ENCODE measurements at places on chromosomes 5 and 9. TPM values are rescaled to one million over a fixed set of nuclear protein-coding genes. Genes with fewer than 3 reads are reported as not detected.

GRCh38 chr9:129944506-129945116 is 98.4 kb downstream of the FNBP1 start:
- no peak overlapping the region for H3K4me3 ChIP-seq

- H3K27ac ChIP-seq: no peak overlapping the region
- no peak overlapping the region for H3K4me3 ChIP-seq
- DNase-seq: no peak
- H3K27me3 ChIP-seq: no peaks in the 10 kb centered on the region
- H3K4me1 ChIP-seq: no peaks in the 10 kb centered on the region
These were observed 216.0 kb downstream of the GABRG2 start for GRCh38 chr5:162283609-162284008.

- no peaks in the 10 kb centered on the region for H3K27me3 ChIP-seq
- no peak overlapping the region for H3K4me3 ChIP-seq
- H3K27ac ChIP-seq: peak overlapping the region; percentile 12
- no peaks in the 10 kb centered on the region for H3K36me3 ChIP-seq
These were observed 24.0 kb upstream of the TPPP start for GRCh38 chr5:717143-717542.

GRCh38 chr9:114059047-114059803 is 18.9 kb downstream of the AMBP start:
- no peak overlapping the region for H3K27ac ChIP-seq
- H3K4me3 ChIP-seq: no peak overlapping the region

- no peaks in the 10 kb centered on the region for H3K36me3 ChIP-seq
- no peak overlapping the region for H3K4me3 ChIP-seq
- no peaks in the 10 kb centered on the region for H3K4me1 ChIP-seq
These were observed 163.4 kb downstream of the ICE1 start for GRCh38 chr5:5585751-5586341.

GRCh38 chr9:121711281-121711680 is 59.8 kb downstream of the DAB2IP start:
- no peaks in the 10 kb centered on the region for H3K27me3 ChIP-seq
- H3K27ac ChIP-seq: no peak overlapping the region

DNA sequence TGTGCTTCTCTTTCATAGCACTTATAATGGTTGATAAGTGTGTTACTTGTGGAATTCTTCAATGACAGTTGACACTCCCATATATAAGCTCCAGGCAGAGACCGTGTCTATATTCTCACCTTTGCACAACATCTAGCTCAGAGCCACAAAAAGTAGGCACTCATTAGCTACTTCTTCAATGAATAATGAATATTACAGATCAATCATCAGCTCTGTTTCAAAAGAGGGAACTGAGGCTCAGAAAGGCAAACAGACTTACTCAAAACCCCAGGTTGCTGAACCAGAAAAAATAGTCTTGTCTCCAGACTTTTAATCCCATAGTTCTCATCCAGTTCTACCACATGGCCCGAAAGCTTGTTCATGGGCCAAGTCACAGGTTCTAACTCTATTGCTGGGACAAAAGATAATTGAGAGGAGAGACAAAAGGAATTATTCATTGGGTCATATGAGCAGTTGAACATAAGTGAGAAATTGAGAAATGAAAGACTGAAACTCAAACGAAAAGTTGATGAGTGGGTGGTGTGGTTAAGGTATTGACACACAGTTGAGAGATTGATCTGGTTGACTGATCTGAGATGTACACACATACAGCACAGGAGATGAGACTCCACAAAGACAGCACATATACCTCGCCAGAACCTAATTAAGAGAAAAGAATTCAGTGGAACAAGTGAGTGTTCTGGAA is 381.6 kb downstream of the EFNA5 start:
- no peaks in the 10 kb centered on the region for H3K27me3 ChIP-seq
- no peaks in the 10 kb centered on the region for H3K36me3 ChIP-seq
- H3K4me1 ChIP-seq: no peaks in the 10 kb centered on the region
- DNase-seq: no peak
- H3K4me3 ChIP-seq: no peak overlapping the region
- H3K27ac ChIP-seq: no peak overlapping the region

DNA sequence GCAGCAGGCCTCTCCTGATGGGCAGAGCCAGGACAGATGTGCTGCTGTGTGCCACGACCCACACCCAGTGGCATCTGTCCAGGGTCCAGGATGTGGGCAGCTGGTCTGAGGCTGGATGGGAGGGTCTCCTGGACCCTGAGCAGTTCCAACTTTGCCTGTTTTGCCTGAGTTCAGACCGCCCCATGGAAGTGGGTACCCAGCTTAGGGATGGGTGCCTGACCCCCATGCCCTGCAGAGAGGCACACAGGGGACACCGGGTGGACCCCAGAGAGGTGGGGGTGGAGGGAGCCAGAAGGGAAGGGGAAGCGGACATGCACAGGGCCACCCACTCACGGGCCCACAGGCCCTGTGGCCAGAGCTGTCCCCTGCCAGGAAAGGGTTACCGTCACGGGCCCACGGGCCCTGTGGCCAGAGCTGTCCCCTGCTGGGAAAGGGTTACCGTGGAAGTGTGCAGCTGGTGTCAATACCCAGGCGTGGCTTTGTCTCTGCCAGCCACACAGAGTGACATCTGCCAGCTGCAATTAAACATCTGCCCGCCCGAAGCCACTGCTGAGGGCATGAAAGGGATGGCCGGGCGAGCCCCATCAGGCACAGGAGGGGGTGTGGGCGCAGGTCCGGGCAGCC is 50.0 kb downstream of the NACC2 start:
- H3K27ac ChIP-seq: no peak overlapping the region
- no peaks in the 10 kb centered on the region for H3K4me1 ChIP-seq
- H3K27me3 ChIP-seq: no peaks in the 10 kb centered on the region
- H3K36me3 ChIP-seq: no peaks in the 10 kb centered on the region
- DNase-seq: no peak
- no peak overlapping the region for H3K4me3 ChIP-seq

GRCh38 chr5:56072863-56073766 is 78.4 kb upstream of the IL6ST start:
- no peaks in the 10 kb centered on the region for H3K4me1 ChIP-seq
- no peak overlapping the region for H3K4me3 ChIP-seq
- H3K27ac ChIP-seq: no peak overlapping the region
- H3K27me3 ChIP-seq: no peaks in the 10 kb centered on the region
- DNase-seq: no peak
- H3K36me3 ChIP-seq: no peaks in the 10 kb centered on the region

DNA sequence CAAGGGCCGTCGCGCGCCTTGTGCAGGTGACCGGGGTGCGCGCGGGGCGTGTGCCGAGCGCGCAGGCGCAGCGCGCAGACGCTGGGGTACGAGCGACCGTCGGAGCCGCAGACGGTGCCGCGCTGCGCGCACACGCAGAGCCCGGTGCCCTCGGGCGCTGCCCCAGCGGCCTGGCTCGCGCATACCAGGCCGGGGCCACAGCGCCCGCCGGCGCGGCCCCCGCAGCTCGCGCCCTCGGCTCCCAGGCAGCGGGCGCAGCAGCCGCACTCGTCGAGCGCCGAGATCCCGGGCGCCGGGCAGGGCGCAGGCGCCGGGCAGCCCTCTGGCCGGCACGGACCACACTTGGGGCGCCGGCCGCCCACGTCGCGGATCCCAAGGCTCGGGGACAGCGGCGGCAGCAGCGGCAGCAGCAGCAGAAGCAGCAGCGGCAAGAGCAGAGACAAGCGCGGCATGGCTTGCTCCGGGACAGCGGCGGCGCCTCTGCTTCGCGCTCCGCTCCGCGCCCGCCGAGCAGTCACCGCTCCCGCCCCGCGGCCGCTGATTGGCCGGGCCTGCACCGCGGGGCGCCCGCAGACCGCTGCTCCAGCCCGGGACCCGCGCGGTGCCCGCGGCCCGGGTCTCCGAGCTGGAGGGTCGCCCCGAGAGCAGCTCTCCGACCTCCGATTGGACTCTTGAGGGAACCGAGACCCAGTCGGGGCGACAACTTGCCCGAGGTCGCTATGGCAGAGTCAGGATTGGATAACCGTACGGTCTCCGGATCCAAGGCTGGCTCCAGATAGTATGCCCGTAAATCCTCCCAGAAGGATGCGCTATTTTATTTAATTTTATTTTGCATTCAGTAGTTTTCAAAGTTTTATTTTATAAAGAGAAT is at the start of gene IGFBPL1:
IGFBPL1 (minus strand) TSS at position 482 of the 871 bp plus-strand sequence; CDS start at position 452, 30 bp downstream.
- DNase-seq: no peak
- H3K27me3 ChIP-seq: no peaks in the 10 kb centered on the region
- H3K27ac ChIP-seq: no peak within 1 kb of the TSS
- H3K36me3 ChIP-seq: no peaks in the 10 kb centered on the region
- H3K4me1 ChIP-seq: no peaks in the 10 kb centered on the region
- peak within 1 kb of the TSS; percentile 39 for H3K4me3 ChIP-seq

DNA sequence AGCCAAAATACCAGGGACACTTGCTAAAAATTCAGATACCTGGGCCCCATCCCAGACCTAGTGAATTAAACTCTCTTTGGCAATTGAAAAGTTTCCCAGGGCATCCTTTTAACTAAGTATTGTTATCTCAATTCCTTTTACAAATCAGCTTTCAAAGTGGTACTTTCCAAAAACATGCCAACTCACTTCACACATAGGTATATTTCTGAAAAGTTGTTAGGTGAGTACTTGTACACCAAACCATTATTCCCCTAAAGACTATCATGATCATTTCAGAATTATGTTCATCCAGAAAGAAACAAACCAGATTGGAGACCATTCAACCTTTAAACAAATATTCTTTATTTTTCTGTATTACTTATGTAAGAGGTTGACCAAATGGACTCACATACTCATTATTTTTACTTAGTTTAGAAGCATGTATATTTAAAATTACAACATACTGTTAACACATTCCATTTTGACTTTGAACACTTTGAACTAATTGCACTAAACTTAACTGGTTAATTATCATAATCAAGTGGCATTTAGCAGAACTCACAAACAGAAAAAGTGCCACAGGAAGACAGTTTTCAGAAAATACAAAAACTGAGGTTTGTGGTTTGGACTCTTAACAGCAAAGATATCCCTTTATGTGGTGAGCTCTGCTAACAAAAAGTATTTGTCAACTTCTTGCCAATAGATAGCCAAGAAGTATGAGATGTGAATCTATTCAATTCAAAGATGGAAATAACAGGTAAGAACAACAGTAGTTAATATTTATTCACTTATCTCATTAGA is 40.7 kb downstream of the KIAA0825 start:
- no peak overlapping the region for H3K4me3 ChIP-seq
- H3K27ac ChIP-seq: no peak overlapping the region
- no peaks in the 10 kb centered on the region for H3K4me1 ChIP-seq
- H3K27me3 ChIP-seq: no peaks in the 10 kb centered on the region
- H3K36me3 ChIP-seq: no peaks in the 10 kb centered on the region
- no peak for DNase-seq

DNA sequence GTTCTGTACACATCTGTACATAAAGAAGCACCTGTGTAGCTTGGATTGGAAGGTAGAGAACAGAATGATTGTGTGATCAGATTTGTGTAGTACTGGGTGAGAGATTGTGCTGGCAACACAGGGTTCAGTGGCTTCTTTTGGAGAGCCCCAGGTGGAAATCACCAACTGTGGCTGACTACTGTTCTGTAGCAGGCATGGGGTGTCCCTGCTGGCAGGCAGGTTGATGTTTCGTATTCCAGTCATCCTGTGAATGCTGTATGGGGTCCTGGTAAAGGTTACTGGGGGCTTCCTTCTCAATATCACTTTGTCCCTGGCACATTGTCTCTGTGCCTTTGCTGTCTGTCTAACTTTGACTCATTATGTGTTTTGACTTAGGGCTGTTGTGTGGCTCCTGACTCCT is 5.3 kb downstream of the ASPN start:
- H3K4me1 ChIP-seq: no peaks in the 10 kb centered on the region
- no peak overlapping the region for H3K27ac ChIP-seq
- H3K4me3 ChIP-seq: no peak overlapping the region
- DNase-seq: no peak

DNA sequence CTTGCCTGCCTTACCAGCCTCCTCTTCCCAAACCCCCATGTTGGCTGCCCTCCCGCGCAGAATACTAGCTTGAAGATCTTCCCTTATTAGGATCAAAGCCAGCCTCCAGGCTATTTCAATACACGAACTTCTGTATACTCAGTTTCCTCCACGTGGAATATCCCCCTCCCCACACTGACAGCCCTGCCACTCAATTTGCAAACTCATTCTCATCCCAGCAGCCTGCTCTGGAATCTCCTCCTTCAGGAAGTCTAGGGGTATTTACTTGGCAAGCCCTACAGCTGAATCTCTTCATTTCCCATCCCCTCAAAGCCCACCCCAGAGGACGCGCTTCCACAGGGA is 157.0 kb upstream of the SMIM23 start:
- no peaks in the 10 kb centered on the region for H3K4me1 ChIP-seq
- no peak overlapping the region for H3K27ac ChIP-seq
- no peak for DNase-seq
- H3K27me3 ChIP-seq: no peaks in the 10 kb centered on the region

DNA sequence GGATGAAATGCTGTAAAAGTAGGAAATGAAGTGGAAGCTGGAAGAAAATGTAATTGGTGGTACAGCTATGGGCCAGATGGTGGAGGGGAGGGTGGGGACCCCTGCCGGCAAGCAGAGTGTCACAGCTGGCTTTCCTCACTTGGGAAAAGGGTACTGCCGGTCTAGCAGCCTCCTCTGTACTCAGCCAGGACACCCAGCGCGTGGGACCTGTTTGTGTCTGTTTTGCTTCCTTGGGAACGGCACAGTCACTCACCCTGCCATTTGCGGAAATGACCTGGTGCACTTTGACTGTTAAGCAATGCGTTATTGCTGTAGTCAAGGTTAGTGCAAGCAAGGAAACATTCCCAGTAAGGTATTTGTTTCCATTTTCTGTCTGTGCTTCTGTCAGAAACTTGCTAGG is 10.1 kb downstream of the TMEM252 start:
- H3K4me1 ChIP-seq: no peaks in the 10 kb centered on the region
- no peak overlapping the region for H3K27ac ChIP-seq
- no peaks in the 10 kb centered on the region for H3K36me3 ChIP-seq
- DNase-seq: peak; percentile 46

DNA sequence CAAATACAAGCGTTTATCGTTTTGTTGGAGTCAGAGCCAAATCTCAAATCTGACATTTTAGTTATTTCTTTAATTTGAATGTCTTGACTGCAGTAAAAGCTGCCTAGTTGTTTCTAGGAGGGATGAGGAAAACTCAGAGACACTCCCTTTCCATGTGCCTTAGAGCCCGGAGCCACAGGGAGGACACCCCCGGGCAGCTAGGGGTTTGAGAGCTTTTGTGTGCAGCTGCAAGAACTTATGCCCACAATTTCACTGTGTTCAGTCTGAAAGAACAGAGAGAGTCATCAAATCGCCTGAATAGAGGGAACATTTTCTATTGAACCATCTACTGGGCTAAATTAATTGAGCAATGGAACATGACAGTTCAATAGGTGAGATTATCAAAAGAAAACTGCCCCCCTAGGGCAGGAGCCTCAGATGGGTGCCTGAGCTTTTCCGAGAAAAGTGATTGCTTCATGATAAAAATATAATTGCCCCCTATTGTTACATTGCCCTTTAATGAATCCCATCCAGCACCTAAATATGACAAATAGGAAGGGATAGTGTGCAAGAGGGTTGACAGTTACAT is 709.3 kb upstream of the RGMB start:
- no peaks in the 10 kb centered on the region for H3K27me3 ChIP-seq
- DNase-seq: no peak
- H3K4me3 ChIP-seq: no peak overlapping the region

IGFBPL1 gene
- total RNA-seq: 0.95 TPM

GKAP1 gene
- 3.7 TPM for total RNA-seq

SPATA31C1 gene
- total RNA-seq: not detected

ADGRD2 gene
- not detected for total RNA-seq

ABO gene
- total RNA-seq: 4.2 TPM

ADRB2 gene
- total RNA-seq: 0.55 TPM

NUDT2 gene
- 9.7 TPM for total RNA-seq

ZFP37 gene
- 1.4 TPM for total RNA-seq

CENPK gene
- total RNA-seq: 1.3 TPM

IQGAP2 gene
- total RNA-seq: 32.6 TPM

Measured in pancreas (tissue), 10 donors.